ENCODE measurements at places on chromosomes 7 and 10. TPM values are rescaled to one million over a fixed set of nuclear protein-coding genes. Genes with fewer than 3 reads are reported as not detected.
A peak's percentile ranks its signal among the peaks of the same experiment; 100 is the strongest.

OR6B1 gene
- not detected for total RNA-seq

DNA sequence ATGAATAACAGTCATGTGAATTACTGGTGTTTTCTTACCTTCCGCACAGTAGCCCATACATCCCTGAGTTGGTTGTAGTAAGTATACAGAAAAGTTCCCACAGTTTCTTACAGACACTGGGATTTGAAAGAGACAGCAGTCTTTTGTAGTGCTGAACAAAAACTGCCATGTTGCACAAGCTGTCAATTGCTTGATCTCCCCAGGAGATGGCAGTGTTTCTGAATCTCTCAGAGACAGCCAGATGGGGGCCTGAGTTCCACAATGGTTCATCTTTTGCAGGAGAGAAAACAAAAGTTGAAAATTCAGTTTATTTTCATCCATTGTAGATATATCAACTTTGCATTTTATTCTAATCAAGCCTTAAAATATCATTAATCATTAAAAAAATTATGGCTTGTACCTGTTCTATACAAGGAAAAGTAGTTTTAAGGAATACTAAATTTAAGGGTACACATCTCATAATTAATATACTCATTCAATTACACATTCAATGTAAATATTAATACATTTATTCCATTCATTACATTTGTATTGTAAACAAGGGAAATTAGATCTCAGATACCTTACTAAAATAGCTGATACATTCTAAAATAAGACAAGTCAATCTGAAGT, 14.5 kb downstream of the VWDE start:
- DNase-seq: peak; percentile 59
- no peak overlapping the region for H3K27ac ChIP-seq
- no peaks in the 10 kb centered on the region for H3K4me1 ChIP-seq
- H3K27me3 ChIP-seq: no peaks in the 10 kb centered on the region

CALHM2 gene
- 32.1 TPM for total RNA-seq

DNA sequence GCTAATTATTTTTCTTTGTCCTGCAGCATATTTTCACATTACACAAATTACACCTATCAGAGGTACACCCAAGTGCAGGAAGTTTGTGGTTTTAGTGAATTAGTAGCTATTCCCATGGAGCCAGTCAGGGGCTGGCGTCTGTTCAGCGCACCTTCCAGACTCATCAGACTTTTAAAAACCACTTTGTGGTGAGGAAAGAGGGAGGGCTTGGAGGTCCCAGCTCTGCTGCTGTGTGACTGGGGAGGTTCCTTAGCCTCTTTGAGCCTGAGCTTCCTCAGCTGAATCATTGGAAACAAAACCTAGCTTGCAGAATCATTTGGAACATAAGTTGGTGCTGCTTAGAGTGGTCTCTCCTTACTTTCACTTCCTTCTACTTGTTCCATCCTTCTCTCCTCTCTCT, 175.4 kb downstream of the SORCS3 start:
- H3K4me3 ChIP-seq: no peak overlapping the region
- no peaks in the 10 kb centered on the region for H3K27me3 ChIP-seq

- H3K4me3 ChIP-seq: no peak overlapping the region
- H3K4me1 ChIP-seq: peaks cover 6% of the 10 kb centered on the region
- H3K36me3 ChIP-seq: peaks cover 2% of the 10 kb centered on the region
Measured at GRCh38 chr7:105157278-105157677, 143.3 kb downstream of the KMT2E start.

DNA sequence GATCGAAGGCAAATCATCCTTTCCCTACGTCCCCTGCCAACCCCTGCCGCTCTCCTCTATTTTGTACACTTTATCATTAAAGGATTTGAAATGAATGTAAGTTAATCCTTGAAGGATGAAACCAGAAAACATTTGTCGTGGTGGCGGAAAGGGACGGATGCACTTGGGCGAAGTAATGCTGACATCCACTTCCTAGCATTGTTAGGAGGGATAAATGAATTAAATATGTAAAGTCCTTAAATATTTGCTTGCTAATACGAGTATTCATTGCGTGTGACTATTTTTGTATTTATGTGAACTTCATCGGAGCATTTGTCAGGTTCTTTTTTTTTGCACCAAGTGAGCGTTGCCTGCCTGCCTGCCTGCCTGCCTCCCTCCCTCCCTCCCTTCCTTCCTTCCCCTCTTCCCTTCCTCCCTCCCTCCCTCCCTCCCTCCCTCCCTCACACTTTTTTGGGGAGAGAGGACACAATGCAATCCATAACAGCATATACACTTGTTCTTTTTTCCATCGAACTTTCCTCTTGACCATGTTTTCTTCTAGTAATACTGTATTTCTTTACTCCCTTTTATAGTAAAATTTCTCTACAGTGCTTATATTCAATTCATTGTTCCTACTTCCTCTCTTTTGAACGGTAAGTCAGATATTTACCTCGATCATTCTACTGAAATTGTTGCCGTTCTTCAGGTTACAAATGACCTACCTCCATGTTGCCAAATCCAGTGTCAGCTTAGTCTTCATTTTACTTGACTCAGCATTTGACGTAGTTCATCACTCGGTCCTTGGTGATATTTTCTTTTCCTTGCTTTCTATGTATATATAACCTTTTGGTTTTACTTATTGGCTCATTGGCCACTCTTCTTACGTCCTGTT, 831 bp downstream of the CCDC7 start:
- H3K36me3 ChIP-seq: no peaks in the 10 kb centered on the region
- H3K27ac ChIP-seq: peak overlapping the region; percentile 100
- DNase-seq: peak; percentile 29
- peaks cover 8% of the 10 kb centered on the region for H3K4me1 ChIP-seq
- H3K27me3 ChIP-seq: peaks cover 9% of the 10 kb centered on the region

HTR5A gene
- not detected for total RNA-seq

DNA sequence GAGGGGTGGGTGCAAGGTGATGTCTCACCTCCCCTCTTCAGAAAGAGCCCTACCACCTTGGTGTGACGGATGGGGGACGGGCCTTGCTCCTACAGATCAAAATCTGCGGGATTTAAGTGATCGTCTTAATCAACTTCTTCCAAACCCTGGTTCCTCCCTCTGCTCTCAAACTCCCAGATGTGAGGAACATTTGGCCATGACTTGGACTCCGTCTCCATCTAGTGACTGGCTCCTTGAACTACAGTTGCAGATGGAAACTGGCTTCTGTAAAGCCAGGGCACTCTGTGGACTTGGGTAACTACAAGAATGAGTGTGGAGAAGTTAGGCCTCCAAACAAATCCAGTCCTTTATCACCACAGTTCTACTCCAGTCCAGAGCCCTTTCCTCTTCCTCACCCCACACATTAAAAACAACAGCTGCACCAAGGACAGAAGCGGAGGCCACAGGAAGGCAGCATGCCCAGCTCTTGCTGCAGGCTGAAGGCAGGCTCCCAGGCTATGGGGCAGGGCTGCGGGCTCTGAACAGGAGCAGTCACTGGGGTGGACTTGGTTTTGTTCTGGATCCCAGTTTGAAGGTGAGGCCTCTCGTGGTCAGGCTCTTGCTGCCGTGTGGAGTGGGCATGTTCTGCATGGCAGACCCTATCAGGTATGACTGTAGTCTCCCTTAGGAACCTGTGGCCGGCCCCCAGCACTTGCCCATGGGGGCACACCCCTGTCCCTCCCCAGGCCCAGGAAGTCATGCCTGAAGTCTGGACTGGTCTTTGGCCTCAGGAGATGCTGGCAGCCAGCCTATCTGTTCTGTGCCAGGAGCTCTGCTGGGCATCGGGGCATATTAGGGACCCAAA, 79.4 kb downstream of the VWC2 start:
- H3K36me3 ChIP-seq: no peaks in the 10 kb centered on the region
- no peaks in the 10 kb centered on the region for H3K27me3 ChIP-seq
- no peak for DNase-seq
- H3K4me1 ChIP-seq: no peaks in the 10 kb centered on the region

DNA sequence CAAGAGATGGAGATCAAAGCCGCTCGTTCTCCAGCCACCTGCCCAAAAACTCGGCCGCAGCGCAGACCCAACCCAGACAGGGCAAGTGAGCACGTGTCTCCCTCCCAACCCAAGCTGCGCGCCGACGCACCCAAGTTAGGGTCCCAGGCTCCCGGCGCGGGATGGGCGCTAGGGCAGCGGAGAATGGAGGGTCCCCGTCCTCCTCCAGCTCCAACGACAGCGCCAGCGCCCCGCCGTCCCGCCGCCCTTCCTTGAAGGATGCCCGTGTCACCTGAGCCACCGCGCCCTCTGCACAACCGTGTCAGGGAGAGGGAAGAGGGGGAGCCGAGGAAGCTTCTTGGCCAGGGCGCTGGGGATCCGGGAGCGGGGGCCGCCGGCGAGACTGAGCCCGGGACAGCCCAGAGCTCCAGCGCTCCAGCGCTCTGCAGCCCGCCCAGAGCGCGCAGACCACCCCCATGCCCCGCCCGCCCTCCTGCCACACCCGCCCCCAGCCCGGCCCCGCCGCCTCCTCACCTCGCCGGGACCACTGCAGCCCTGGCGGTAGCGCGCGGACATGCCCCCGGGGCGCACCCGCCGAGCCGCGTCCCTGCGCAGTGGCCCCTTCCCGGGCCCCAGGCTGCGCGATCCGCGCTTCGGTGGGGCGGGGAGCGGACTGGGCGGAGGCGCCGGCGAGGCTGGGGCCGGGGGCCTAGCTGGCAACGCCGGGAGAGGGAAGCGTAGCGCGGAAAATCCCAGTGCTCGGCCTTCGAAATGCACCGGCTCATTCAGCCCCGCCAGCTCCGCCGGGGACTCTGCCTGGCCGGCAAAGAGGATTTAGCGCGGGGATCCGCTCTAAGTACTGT, at the start of gene SLC16A12:
TSS of gene SLC16A12 (minus strand) at position 424 of the 842 bp plus-strand sequence. CDS start 73,016 bp downstream, outside the sequence.
- DNase-seq: no peak
- peaks cover 33% of the 10 kb centered on the region for H3K27me3 ChIP-seq
- no peak within 1 kb of the TSS for H3K27ac ChIP-seq

DNA sequence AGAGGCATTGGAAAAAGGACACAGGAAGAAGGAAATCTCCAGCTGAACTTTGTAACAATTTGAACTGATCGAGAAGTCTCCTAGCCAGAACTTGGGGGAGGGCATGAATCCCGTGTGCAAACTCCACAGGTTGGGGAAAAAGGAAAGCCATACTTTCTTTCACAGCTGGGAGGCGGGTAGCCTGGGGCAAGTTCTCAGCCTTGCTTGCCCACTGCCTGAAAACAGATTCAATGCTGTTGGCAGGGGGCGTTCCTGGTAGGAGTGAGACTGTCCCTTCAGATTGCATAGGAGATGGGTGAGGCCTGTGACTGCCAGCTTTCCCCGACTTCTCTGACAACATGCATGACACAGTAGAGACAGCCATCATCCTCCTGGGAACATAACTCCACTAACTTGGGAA, 289.1 kb upstream of the PHF14 start:
- H3K4me3 ChIP-seq: no peak overlapping the region
- no peaks in the 10 kb centered on the region for H3K27me3 ChIP-seq
- no peak for DNase-seq
- H3K27ac ChIP-seq: no peak overlapping the region

MOGAT3 gene
- not detected for total RNA-seq

CLDN3 gene
- 0.95 TPM for total RNA-seq

Data from endothelial cell of umbilical vein (primary cell).